ENCODE measurements at places on chromosomes 2 and 18. TPM values are rescaled to one million over a fixed set of nuclear protein-coding genes. Genes with fewer than 3 reads are reported as not detected.

DNA sequence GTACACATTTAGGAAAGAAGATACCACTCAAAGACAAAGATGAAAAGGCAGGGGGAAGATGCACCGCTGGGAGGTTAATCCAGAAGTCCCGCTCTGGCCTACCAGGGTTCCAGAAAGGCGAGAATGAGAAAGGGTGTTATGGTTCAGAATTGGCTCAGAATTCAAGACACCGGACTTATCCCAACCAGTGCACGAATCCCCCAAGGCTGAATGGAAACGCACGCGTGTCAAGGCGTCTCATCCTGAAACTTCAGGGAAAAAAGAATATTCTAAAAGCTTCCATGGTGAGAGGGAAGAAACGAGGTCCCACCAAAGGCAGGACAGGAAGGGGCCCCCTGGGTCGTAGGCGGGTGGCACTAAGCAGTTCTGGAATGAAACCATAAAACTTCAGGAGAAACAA lies 71.9 kb downstream of the SLC66A2 start:
- H3K27ac ChIP-seq = no peak overlapping the region
- H3K36me3 ChIP-seq = no peaks in the 10 kb centered on the region
- no peaks in the 10 kb centered on the region for H3K27me3 ChIP-seq

- H3K27me3 ChIP-seq = no peaks in the 10 kb centered on the region
- peaks cover 42% of the 10 kb centered on the region for H3K4me1 ChIP-seq
- peak within 1 kb of the TSS; percentile 80 for H3K4me3 ChIP-seq
- peak; percentile 63 for DNase-seq
These were observed at the start of gene PSTPIP2 for GRCh38 chr18:46071653-46072375. PSTPIP2 (minus strand) TSS chr18:46072260; CDS start chr18:46072188, 72 bp downstream.

DNA sequence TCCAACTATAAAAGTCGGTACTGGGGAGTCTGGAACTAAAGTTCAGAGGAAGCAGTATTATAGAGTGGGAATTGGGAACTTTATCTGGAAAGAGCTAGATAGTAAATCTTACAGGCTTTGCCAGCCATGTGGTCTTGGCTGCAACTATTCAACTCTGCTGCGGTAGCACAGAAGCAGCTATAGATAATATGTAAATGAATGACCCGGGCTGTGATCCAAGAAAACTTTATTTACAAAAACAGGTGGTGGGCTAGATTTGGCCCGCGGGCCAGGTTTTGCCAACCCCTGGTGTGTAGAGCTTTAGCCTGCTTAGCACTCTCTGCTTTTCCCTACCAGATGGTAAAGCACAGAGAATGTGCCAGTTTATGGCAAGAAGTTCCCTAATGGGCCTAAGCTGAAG lies 70.8 kb downstream of the TNP1 start:
- no peaks in the 10 kb centered on the region for H3K27me3 ChIP-seq
- no peak overlapping the region for H3K27ac ChIP-seq
- H3K4me1 ChIP-seq = no peaks in the 10 kb centered on the region
- no peaks in the 10 kb centered on the region for H3K36me3 ChIP-seq
- H3K4me3 ChIP-seq = no peak overlapping the region

GRCh38 chr2:100427627-100428258 lies 10.3 kb upstream of the CHST10 start:
- H3K4me3 ChIP-seq = no peak overlapping the region
- H3K27me3 ChIP-seq = no peaks in the 10 kb centered on the region
- no peaks in the 10 kb centered on the region for H3K36me3 ChIP-seq
- H3K4me1 ChIP-seq = peaks cover 2% of the 10 kb centered on the region
- peak; percentile 61 for DNase-seq

DNA sequence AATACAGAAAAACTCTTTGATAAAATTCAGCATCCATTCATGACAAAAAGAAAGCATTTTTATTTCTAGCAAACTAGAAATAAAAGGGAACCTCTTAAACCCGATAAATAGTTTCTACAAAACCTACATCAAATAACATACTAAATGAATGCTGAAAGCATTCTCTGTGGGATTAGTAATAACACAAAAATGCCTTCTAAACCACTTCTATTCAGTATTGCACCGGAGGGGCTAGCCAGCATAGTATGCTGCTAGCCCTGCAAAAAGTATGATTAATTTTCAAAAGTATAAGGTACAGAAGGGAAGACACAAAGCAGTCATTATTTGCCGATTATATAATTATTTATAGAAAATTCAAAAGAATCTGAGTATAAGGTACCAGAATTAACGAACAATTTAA lies 145.2 kb downstream of the DTNB start:
- no peak for DNase-seq
- H3K27ac ChIP-seq = no peak overlapping the region
- H3K4me3 ChIP-seq = no peak overlapping the region
- no peaks in the 10 kb centered on the region for H3K36me3 ChIP-seq
- no peaks in the 10 kb centered on the region for H3K27me3 ChIP-seq

GRCh38 chr2:215401896-215402379 lies 33.9 kb downstream of the FN1 start:
- no peaks in the 10 kb centered on the region for H3K36me3 ChIP-seq
- H3K27ac ChIP-seq = no peak overlapping the region
- no peak overlapping the region for H3K4me3 ChIP-seq
- DNase-seq = no peak
- H3K27me3 ChIP-seq = no peaks in the 10 kb centered on the region
- H3K4me1 ChIP-seq = no peaks in the 10 kb centered on the region

GRCh38 chr2:150484461-150485021 lies 2.9 kb downstream of the RND3 start:
- H3K4me1 ChIP-seq = peaks cover 13% of the 10 kb centered on the region
- no peak for DNase-seq
- no peaks in the 10 kb centered on the region for H3K36me3 ChIP-seq
- no peak overlapping the region for H3K4me3 ChIP-seq

DNA sequence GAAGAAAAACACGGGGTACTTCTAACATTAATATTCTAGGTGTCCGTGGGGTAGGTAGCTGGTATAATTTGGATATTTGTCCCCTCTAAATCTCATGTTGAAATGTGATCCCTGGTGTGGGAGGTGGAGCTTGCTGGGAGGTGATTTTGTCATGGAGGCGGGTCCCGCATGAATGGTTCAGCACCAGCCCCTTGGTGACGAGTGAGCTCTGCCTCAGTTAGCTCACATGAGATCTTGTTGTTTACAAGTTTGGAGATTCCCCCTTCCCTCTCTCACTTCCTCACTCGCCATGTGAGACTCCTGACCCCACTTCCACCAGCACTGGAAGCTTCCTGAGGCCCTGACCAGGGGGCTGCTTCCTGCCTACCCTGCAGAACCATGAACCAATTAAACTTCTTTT lies 35.4 kb upstream of the DNER start:
- no peak overlapping the region for H3K4me3 ChIP-seq
- H3K27me3 ChIP-seq = no peaks in the 10 kb centered on the region
- no peak overlapping the region for H3K27ac ChIP-seq

The COLEC11 gene
- total RNA-seq = not detected

All from CD4-positive, alpha-beta T cell (primary cell).